NB4 (cell line): ENCODE measurements at places on chromosomes 1 and 21.
A peak's percentile ranks its signal among the peaks of the same experiment; 100 is the strongest.

DNA sequence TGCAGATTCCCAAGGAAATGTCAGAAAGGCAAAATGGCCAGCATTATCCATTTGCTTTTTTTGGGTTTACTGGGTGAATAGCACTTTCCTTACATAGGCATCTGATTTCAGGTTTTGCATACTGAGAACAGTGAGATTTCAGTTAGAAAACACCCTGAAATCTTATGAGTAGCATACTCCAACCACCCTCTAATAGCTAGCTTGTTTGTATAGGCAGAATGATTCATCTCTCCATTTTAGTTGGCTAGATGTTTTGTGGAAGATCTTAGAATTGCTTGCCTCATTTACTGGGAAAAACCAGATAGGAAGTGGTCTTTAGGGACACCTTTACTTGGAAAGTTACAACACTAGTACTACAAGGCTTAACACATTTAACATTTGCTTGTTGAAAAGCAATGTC is 10.4 kb downstream of the KYAT3 start:
- no peak for DNase-seq

DNA sequence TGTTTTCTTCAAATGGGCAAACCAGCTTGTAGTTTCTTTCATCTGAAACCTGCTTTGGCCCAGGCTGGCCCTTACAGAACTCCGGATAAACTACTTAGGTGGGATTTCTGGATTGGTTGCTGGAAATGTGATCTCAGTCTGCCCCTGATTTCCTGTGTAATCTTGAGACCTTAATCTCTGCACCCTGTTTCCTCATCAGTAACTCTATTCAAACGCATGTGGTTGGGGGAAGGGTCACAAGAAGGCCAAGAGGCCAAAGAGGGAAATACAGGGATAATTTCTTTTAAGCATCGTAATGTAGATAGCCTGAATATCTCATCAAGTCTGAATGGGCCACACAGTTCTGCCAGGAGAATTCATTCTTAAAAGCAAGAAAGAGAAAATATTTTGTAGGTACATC is 483.6 kb downstream of the LTN1 start:
- DNase-seq, result no peak

- DNase-seq, result no peak
Observed at GRCh38 chr1:220389634-220390033, 117.4 kb upstream of the RAB3GAP2 start.

DNA sequence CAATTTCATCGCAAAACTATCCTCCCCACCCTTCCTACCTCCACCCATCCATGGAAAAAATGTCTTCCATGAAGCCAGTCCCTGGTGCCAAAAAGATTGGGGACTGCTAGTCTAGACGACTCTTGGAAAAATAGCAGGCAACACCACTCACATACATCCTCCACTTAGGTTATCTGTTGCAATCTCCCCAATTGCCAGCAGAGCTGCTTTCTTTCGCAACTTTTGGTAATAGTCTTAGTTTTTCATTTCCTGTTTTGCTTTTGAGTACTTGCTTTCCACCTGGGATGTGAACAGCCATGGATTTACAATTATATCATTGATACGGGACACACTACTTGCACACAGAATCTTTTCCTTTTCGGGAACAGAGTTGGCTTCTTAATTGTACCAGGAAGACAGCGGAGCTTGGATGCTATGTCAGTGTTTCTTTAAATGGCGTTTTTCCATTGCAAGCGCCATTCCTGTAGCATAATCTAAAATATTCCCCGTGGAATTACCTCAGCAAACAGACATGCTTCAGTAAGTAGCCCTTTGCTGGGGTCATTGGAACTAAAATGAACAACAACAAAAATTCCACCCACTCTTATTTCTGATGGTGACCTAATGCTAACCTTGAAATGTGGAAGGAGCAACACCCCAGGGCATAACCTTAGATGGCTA is 183.3 kb upstream of the ADGRL2 start:
- DNase-seq, result peak; percentile 34

DNA sequence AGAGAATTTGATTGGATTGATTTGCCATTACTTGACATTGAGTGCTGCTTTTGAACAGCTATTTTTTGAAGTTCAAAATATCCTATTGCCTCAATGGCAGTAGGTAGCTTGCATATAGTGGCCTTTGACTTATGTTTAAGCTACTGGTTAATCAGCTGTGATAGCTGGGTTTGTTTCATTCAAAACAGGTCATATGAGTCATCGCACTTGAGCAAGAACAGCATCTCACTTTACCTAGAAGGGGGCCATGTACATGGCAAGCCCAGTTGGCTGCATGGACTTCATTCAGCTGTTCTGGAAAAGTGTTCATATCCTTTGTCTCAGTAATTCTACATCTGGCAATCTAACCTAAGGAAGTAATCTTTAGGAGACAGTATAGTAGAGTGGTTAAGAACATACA is 29.0 kb upstream of the ARID1A start:
- DNase-seq, result peak; percentile 62

GRCh38 chr1:182646739-182647138 is 37.6 kb downstream of the RGS8 start:
- no peak for DNase-seq

DNA sequence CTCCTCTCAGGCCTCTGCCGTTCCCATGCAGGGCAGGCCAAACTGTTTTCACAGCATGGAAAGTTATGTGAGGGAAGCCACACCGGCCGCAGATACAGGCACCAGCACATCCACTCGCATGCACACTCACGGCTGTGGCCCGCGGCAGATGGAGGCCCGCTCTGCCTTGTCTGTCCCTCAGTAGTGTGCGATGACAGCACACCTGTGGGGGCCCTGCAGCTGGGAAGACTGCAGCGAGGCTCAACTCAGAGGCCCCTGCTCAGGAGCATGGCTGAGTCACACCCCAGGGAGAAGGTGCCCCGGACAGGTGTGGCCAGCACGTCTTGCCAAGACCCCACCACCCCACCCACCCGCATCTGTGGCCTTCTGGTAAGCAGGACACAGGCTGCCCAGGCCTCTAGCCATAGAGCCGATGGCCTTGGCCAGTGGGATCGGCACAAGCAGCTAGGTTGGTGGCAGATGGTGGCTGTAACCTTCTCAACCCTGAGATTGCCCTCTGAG is 1.3 kb upstream of the UBE2J2 start:
- no peak for DNase-seq

GRCh38 chr1:173423291-173423690 is 53.8 kb upstream of the PRDX6 start:
- no peak for DNase-seq

GRCh38 chr1:85280636-85281035 is 4.2 kb upstream of the BCL10 start:
- no peak for DNase-seq

- no peak for DNase-seq
Observed at GRCh38 chr21:28801906-28802305, 190.8 kb downstream of the LTN1 start.

- no peak for DNase-seq
Observed at GRCh38 chr1:28340221-28340974, 11.6 kb downstream of the MED18 start.

- DNase-seq, result no peak
Observed at GRCh38 chr21:45467221-45467779, 62.3 kb downstream of the COL18A1 start.

GRCh38 chr1:29591601-29592260 is 355.4 kb downstream of the PTPRU start:
- DNase-seq, result no peak

- peak; percentile 51 for DNase-seq
Observed at GRCh38 chr21:30434033-30434631, 4.1 kb downstream of the KRTAP13-4 start.

- no peak for DNase-seq
Observed at GRCh38 chr1:65471861-65472332, 51.4 kb downstream of the LEPR start.

DNA sequence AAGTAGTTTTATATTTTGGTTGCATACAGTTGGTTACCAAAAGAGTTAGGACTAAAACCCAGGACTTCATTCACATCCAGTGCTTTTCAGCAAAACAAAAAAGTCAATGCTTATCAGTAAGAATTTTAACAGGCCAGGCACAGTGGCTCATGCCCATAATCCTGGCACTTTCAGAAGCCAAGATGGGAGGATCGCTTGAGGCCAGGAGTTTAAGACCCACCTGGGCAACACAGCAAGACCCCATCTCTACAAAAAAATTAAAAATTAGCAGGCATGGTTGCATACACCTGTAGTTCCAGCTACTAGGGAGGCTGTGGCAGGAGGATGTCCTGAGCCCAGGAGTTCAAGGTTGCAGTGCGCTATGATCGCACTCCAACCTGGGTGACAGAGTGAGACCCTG is 47.3 kb downstream of the AKT3 start:
- DNase-seq, result no peak

DNA sequence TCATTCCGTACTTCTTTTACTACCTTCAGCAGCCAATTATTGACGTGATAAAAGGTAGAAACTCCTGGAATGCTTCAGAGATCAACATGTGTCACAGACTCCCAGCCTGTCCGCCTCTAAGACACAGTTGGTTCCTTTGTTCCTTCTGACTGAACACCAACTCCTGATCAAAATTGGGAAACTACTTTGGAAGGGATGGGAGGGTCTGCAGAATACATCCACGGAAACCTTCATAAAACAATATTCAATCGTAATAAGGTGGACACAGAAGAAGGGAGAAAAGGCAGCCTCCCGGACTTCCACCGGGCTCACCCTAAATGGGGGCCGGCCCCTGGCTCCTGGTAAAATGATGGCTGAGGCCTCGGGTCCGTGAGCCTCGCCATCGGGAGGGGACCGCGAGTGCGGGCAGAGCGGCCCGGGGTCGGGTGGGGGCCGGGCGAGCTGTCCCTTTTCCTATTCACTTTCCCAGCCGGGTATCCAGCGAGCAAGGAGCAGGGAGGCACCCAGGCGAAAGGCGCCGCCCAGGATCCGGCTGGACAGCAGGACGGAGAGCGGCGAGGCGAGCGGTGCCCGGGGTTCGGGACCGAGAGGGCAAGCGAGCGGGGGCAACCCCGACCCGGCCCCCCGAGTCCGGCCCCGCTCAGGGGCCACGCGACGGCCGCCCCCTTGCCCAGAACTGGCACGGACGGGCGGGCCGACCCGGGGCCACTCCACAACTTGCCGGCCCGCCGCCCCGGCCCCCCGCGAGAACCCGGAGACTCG is 805 bp downstream of the NRIP1 start:
- DNase-seq, result no peak

DNA sequence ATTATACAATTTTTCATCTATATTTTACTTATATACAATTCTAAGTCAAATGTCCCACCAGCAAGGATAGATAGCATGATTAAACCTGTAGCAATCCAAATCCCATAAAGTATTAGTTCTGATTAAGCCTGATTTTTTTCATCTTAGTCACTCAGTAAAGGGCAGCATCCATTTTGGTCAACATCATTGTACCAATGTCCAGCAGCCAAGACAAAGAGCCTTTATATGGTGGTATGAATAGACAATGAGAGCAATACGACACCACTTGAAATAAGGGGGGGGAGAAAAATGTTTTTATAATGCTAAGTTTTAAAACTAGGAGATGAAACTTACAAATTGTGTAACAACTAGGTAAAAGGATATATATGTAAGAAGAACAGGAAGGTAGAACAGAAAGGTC is 7.4 kb downstream of the ZNF644 start:
- DNase-seq, result no peak

DNA sequence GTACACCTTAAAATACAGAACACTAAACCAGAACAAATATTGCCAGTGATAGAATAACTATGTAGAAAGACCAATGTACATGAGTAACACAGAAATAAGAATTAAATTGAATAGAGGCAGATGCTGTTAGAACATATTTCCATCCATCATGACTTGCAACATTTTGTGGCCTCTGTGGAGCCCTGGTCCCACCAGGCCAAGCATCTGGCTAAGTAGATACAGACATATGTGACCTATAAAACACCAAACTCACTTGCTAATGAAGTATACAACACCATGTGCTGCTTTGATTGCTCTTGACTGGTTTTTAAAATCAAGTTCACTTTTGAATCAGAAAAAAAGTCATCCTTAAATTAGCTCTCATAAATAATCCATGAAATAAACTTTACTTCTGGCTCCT is 20.5 kb downstream of the SLC19A2 start:
- no peak for DNase-seq

- no peak for DNase-seq
Observed at GRCh38 chr1:199776768-199777497, 250.6 kb upstream of the NR5A2 start.

DNA sequence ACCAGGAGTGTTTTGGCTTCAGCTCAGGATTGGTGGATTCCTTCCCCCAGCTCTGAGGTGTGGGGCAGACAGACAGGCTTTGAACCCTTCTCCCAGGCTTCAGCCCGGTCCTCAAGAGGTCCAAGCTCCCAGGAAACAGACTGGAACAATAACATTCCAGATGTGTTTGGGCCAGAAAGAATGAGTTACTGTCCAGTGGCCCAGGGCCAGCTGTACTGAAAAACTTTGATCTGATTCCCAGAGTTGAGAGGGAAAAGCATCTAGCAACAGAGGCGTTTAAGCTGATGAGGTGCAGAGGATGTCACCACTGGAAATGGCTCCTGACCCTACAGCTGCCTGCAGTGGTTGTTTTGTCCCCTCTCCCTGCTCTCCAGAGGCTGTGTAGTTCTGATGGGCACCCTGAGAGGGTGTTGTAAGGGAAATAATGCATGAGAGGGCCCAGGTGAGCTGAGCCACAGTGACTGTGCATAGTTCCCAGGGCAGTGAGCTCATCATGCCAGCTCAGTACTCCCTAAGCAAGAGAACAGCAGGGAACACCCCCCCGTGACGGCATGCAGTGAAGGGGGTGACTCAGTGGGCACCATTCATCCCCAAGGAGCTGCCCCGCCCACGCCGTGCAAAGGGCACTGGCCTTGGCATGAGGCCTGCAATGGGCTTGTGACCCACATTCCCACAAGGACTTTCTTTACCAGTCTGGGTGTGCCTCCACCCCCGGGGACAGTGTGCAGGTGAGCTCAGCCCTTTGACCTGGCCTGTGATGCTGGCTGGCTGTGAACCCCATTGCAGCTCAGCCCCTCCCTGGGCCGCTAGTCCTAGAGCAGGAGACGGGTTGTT is 13.8 kb upstream of the SFN start:
- no peak for DNase-seq

DNA sequence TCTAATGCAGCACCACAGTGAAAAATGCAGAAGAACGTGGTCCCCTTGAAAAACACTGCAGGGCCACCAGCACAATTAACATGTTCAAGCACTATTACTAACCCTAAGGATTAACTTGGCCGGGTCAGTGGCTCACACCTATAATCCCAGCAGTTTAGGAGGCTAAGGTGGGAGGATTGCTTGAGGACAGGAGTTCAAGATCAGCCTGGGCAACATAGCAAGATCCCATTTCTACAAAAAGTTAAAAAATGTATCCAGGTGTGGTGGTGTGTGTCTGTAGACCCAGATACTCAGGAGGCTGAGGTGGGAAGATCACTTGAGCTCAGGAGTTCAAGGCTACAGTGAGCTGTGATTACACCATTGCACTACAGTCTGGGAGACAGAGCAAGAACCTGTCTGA is 2.9 kb downstream of the ARNT start:
- DNase-seq, result no peak

DNA sequence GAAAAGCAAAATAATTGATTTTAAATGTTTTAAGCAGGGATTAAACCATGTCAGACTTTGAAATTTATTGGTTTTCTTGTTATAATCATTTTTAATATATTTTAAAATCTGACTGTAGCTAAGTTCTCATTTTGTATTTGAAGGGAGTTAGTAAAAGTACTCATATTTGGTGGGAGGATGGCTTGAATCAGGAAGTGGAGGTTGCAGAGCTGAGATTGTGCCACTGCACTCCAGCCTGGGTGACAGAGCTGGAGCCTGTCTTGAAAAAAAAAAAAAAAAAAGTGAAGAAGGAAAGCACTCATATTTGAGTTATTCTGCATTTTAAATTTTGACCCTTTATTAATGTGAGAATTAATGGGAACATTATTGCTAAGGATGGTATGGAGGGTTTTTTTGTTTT is 106.0 kb downstream of the RABGAP1L start:
- DNase-seq, result peak; percentile 4
